ENCODE measurements at places on chromosomes 3 and 15. TPM values are rescaled to one million over a fixed set of nuclear protein-coding genes. Genes with fewer than 3 reads are reported as not detected.

The C2CD4A gene
- polyA plus RNA-seq = not detected

The KNSTRN gene
- polyA plus RNA-seq = 9.6 TPM

The FOXL2 gene
- polyA plus RNA-seq = not detected

The LNP1 gene
- 5.7 TPM for polyA plus RNA-seq

The FOXB1 gene
- polyA plus RNA-seq = not detected

The MINAR1 gene
- 0.04 TPM for polyA plus RNA-seq

The VIPR1 gene
- polyA plus RNA-seq = 6.1 TPM

The EIF4E3 gene
- polyA plus RNA-seq = 9.9 TPM

The SIAH2 gene
- 29.7 TPM for polyA plus RNA-seq

The PLCB2 gene
- polyA plus RNA-seq = not detected

The EFHB gene
- 0.32 TPM for polyA plus RNA-seq

The PP2D1 gene
- polyA plus RNA-seq = not detected

The UNC13C gene
- polyA plus RNA-seq = 5.0 TPM

The ZNF197 gene
- 11.2 TPM for polyA plus RNA-seq

The CPNE9 gene
- polyA plus RNA-seq = 12.5 TPM

The SIDT1 gene
- 4.6 TPM for polyA plus RNA-seq

The FBXW12 gene
- polyA plus RNA-seq = not detected

The RPS17 gene
- polyA plus RNA-seq = 540 TPM

The CCNL1 gene
- polyA plus RNA-seq = 19.3 TPM

The KCTD6 gene
- 60.2 TPM for polyA plus RNA-seq

The LINGO1 gene
- polyA plus RNA-seq = 0.60 TPM

The SLC35G2 gene
- 115 TPM for polyA plus RNA-seq

The RARRES1 gene
- 2.4 TPM for polyA plus RNA-seq

The NME9 gene
- polyA plus RNA-seq = 6.2 TPM

The UBP1 gene
- polyA plus RNA-seq = 15.9 TPM

The HYAL1 gene
- not detected for polyA plus RNA-seq

The BCHE gene
- 30.3 TPM for polyA plus RNA-seq

The SCAANT1 gene
- polyA plus RNA-seq = not detected

The SPINK8 gene
- not detected for polyA plus RNA-seq

The ATP13A5 gene
- not detected for polyA plus RNA-seq

The ERC2 gene
- polyA plus RNA-seq = 24.8 TPM

The GOLGA8G gene
- polyA plus RNA-seq = not detected

The PRR20G gene
- polyA plus RNA-seq = not detected

The DNAJA4 gene
- polyA plus RNA-seq = 65.5 TPM

The ZNF639 gene
- 12.4 TPM for polyA plus RNA-seq

The PFKFB4 gene
- polyA plus RNA-seq = 0.43 TPM

The CCDC9B gene
- 0.11 TPM for polyA plus RNA-seq

The AADACL2 gene
- not detected for polyA plus RNA-seq

The RYK gene
- 5.2 TPM for polyA plus RNA-seq

The CYP19A1 gene
- polyA plus RNA-seq = not detected

The IL17RE gene
- 0.42 TPM for polyA plus RNA-seq

The A4GNT gene
- polyA plus RNA-seq = not detected

The DCBLD2 gene
- 27.2 TPM for polyA plus RNA-seq

The PRSS50 gene
- not detected for polyA plus RNA-seq

The LRTM1 gene
- polyA plus RNA-seq = not detected

The CCR1 gene
- not detected for polyA plus RNA-seq

The NCKIPSD gene
- polyA plus RNA-seq = 10.9 TPM
